ENCODE measurements at places on chromosomes 2 and 18. TPM values are rescaled to one million over a fixed set of nuclear protein-coding genes. Genes with fewer than 3 reads are reported as not detected.
A peak's percentile ranks its signal among the peaks of the same experiment; 100 is the strongest.

GRCh38 chr2:159030674-159031380 lies 62.4 kb downstream of the TANC1 start:
- H3K36me3 ChIP-seq: no peaks in the 10 kb centered on the region
- no peak for DNase-seq
- H3K27ac ChIP-seq: peak overlapping the region; percentile 19
- H3K4me3 ChIP-seq: peak overlapping the region; percentile 24

GRCh38 chr18:26040051-26040656 lies 50.3 kb downstream of the SS18 start:
- peak overlapping the region; percentile 34 for H3K27ac ChIP-seq
- DNase-seq: no peak
- H3K4me3 ChIP-seq: no peak overlapping the region
- H3K4me1 ChIP-seq: no peaks in the 10 kb centered on the region

IL1RL2 gene
- total RNA-seq: 1.2 TPM

SKOR2 gene
- not detected for total RNA-seq
